ENCODE measurements at places on chromosomes 16 and 17. TPM values are rescaled to one million over a fixed set of nuclear protein-coding genes. Genes with fewer than 3 reads are reported as not detected.

The SULT1A2 gene
- polyA plus RNA-seq: 2.7 TPM

DNA sequence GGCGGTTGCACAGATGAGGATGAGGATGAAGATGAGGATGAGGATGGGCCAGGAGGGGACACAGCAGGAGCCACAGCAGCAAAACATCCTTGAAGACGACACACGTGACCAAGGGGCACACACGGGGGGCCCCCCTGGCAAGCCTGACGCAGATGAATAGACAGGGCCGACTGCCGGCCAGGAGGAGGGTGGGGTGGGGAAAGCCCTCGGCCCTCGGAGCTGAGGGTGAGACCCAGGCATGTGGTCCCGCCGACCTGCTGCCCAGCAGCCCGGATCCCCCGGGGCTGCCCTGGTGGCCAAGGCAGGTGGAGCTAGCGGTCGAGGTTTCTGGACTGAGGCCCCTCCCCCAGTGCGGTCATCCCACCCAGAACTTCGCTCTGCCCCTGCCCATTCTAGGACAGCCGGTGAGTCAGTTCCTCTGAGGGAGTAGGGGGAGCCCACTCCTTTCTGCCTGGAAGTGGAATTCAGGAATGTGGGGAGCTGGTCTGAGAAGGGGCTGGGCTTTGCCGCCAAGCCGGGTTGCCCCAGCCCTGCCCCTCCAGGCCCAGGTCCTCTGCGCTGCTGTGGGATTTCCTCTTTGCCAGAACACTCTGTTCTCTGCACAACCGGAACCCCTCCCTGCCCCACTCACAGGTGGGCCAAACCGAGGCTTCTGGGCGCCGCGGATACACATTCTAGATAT lies 9.9 kb downstream of the CYGB start:
- no peak for DNase-seq

- DNase-seq: no peak
These were observed 32.9 kb downstream of the SRCIN1 start for GRCh38 chr17:38572669-38573365.

DNA sequence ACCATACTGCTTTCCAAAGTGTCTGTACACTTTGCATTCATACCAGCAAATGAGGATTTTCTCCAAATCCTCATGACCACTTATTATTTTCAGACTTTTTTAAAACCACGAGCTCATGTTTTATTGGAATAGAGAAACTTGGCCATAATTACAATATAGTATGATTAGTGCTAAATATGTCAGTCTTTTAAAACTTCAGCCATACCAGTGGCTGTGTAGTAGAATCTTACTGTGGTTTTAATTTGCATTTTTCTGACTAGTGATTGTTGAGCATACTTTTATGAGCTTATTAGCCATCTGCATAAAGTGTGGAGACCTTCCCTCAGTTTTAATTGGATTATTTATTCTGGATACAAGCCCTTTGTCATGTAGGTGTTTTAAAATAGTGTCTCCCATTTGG lies 57.8 kb downstream of the NLK start:
- no peak for DNase-seq

DNA sequence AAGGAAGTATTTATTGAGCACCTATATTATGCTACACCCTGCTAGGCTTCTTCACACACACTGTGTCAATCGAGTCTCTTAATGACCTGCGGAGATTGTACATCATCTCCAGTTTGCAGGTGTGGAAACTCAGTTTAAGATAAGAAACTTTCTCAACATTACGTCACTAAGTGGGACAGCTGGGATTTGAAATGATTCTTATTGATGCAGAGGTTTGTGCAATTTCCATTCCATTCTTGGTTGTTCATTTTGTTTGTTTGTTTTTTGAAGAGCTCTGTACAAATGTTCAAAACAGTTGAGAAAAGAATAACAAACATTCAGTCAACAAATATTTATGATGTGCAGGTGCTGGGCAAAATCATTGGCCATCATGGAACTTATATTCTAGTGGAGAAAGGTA lies 84.8 kb downstream of the MAP2K6 start:
- DNase-seq: no peak

DNA sequence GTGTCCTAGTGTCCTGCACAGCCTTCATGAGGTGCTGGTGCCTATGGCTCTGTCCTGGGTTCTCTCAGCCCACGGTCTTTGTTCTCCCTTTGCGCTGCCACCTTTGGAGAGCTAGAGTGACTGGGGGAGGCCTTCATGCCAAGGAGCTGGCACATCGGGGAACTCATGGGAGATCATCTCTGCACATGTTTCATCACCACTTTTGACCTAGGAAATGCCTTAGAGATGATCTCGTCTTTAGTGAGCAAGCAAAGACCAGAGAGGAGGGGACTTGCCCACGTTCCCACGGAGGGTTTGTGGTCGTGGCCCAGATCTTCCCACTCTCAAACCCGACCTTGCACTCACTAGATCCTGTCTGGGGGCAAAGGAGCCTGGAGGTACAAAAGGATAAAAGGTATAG lies 23.5 kb downstream of the TBX4 start:
- no peak for DNase-seq
